ENCODE measurements at places on chromosomes 3 and 15.

DNA sequence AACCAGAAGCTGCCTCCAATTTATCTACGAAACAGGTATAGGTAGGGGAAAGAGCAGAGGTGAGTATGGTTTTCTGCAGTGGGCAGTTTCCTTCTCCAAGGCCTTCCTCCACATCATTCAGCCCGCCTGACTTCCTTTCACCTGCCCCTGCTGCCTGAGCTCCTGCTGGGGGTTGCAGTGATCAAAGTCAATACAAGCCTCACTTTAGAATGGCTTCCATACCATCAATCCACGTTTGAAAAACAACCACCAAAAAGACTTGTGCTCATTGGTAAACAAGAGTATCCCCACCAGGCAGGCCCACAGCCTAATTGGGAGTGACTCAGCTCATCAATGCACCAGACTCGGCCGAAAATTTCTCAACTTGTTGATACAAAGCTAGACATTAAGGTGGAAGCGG lies 159.9 kb downstream of the MAGI1 start:
- DNase-seq = no peak

- DNase-seq = no peak
Measured at GRCh38 chr3:196255776-196256175, 31.8 kb downstream of the PCYT1A start.

- no peak for DNase-seq
Measured at GRCh38 chr3:141236361-141236760, 4.7 kb downstream of the PXYLP1 start.

GRCh38 chr3:4139462-4140140 lies 163.6 kb upstream of the SETMAR start:
- DNase-seq = no peak

- DNase-seq = no peak
Measured at GRCh38 chr3:115190747-115191146, 43.7 kb upstream of the ZBTB20 start.

- no peak for DNase-seq
Measured at GRCh38 chr15:45521596-45522327, 793 bp downstream of the SLC30A4 start.

DNA sequence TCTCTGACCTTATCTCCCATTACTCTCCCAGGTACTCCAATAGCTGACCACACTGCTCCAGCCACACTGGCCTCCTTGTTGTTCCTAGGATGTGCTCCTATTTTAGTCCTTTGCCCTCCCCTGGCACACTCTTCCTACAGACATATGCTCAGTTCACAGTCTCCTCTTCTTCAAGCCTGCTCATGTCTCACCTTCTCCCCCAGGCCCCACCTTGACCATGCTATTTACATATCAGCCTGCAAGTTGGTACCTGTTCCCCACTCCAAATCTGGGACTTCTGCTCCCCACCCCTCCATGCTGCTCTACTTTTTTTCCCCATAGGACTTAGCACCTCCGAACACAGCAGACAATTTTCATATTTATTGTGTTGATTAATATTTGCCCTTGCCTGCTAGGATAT lies 84.9 kb upstream of the BCL6 start:
- no peak for DNase-seq

GRCh38 chr3:17195856-17196604 lies 311.3 kb downstream of the PLCL2 start:
- no peak for DNase-seq

GRCh38 chr3:171799501-171799900 lies 10.8 kb downstream of the PLD1 start:
- no peak for DNase-seq

GRCh38 chr15:60865507-60865906 lies 363.6 kb downstream of the RORA start:
- DNase-seq = no peak

DNA sequence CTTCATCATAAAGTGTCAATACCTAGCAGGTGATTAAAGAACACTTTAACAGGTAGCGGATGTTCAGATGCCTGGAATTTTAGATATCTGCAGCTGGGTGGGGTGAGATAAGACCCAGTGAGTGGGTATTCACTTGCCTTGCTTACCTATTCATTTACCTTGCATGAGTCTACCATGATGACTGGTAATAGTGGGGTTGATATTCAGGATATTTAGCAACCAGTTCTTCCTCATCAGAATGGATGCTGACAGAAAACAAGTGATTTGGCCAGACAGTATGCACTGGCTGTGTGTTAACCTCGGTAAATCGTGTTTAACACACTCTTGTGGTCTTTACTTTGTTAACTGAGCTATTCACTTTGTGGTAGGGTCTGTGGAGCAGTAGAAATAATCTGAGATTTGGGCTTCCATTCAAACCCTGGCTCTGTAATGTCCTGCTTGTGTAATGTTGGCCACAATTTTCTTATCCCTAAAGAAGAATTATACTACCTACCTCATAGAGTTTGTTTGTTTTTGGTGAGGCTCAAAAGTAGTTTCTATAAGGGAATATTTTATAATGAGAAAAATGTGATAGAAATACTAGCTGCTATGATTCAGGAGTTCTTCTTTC lies 391.9 kb upstream of the TBL1XR1 start:
- DNase-seq = no peak

- no peak for DNase-seq
Measured at GRCh38 chr3:75180235-75180944, 483.7 kb upstream of the FRG2C start.

Data from stimulated activated CD8-positive, alpha-beta memory T cell treated with anti-CD3 and anti-CD28 coated beads, Interleukin-15, amount 100 ng/mL, for 24 hours (primary cell).